CD4-positive, alpha-beta T cell treated with Interleukin-2 at 100 ng/mL for 4 hours (primary cell): ENCODE measurements at places on chromosomes 11 and 22.

- no peak for DNase-seq
Observed at GRCh38 chr11:58490827-58491226, 17.1 kb downstream of the OR5B21 start.

DNA sequence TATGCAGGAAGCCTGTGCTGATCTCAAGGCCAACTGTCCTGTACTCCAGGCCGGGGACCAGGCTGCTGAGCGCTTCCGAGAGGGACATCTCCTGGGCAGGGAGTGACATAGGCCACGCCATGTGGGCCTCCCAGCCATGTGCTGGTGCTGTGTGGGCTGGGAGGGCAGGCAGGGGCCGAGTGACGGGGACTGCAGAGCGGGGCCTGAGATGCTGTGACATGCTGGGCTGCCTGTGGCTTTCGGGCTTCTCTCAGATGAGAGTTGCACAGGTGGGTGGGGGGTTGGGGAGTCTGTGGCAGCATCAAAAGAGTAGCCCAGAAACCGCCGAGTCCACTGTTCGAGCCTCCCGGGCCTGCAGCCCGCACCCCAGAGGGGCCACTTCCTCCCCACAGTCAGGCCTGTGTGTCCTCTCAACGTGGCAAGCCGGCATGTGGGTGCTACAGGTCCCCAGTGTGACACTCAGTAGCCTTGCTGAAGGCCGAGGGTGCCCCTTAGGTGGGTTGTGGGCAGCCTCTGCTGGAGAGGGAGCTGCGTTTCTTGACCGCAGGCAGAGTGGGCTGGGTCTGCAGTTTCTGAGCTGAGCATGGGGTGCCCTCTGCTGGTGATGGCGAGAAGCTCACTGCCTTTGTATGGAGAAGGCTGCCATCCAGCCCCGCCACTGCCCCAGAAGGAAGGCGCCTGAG lies 101.2 kb downstream of the BCR start:
- DNase-seq, result peak; percentile 83

GRCh38 chr11:129703846-129704245 lies 111.8 kb upstream of the TMEM45B start:
- DNase-seq, result no peak

- DNase-seq, result no peak
Observed at GRCh38 chr11:6572215-6572614, 31.2 kb downstream of the RRP8 start.

GRCh38 chr22:36360011-36360410 lies 27.8 kb downstream of the MYH9 start:
- no peak for DNase-seq

DNA sequence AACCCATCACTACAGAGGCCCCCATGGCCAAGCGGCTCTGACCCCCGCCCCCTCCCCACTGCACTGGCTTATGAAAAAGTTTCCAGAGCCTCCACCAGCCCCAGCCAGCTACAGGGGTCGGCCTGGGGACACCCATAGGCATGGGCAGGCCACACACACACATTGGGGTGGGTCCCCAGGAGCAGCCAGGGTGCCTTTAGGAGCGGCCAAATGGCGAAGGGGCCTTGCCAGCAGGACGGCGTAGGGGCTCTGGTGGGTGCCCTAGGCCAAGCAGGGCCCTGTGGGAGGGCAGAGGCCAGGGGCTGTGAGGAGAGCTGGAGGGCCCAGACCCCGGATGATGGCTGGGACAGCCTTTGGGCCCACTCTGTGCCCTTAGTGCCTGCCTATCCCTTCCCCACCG lies 10.1 kb downstream of the TSSC4 start:
- no peak for DNase-seq

DNA sequence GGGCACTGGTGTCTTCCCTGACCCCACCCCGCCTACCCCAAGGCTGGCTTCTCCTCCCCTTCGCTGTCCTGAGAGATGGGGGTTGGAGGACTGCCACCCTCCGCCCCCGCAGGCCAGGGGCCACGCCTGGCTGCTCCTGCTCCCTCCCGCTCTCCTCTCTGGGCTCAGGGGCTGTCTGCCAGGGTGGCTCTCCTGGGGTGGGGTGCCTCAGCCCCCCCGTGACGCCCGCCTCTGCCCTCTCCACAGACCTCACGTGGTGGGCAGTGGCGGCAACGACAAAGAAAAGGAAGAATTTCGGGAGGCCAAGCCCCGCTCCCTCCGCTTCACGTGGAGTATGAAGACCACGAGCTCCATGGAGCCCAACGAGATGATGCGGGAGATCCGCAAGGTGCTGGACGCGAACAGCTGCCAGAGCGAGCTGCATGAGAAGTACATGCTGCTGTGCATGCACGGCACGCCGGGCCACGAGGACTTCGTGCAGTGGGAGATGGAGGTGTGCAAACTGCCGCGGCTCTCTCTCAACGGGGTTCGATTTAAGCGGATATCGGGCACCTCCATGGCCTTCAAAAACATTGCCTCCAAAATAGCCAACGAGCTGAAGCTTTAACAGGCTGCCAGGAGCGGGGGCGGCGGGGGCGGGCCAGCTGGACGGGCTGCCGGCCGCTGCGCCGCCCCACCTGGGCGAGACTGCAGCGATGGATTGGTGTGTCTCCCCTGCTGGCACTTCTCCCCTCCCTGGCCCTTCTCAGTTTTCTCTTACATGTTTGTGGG lies 8.1 kb downstream of the RCOR2 start:
- no peak for DNase-seq

DNA sequence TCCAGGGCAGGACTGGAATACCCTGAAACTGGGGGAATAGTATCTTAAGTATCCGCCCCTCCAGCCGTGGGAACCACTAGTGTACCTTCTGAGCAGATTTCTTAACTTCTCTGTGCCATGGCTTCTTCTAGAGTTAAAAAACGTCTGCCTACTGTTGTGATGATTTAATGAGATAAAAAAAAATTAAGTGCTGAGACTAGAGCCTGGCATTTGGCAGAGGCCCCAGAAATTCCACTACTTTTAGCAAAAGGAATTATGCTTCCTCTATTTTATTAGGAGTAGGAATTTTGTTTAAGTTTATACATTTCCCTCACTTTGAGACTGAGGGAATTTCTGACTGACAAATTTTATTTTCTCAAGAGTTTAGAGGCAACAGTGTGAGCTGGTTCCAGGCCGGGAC lies 371.2 kb upstream of the B3GAT1 start:
- DNase-seq, result no peak

DNA sequence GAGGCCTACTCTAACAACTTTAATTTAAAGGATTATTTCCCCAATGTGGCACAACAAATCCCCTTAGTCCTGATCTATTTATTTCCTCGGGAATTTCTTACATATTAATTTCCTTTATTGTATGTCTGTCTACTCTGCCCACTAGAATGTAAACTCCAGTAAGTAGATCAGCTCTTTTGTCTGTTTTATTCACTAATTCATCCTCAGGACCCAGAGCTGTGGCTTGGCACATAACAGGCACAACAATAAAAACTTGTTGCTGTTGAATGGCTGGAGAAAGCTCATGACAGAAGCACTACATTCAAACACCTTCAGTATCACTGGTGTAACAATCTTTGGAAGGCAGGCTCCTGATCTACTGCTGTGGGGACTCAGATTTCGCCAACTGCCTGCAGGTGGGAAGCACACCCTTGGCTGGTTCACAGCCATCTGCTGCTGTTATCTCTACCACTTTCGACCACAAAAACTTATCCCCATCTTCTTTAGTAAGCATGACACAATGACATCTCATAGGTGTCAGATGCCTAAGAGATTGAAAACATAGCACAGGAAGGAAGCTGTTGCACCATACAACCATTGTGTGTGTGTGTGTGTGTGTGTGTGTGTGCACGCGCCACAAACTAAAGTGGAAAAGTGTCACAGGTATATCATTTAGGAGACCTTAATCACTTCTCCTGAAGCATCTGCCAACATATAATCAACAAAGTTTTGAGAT lies 11.9 kb downstream of the HIRA start:
- peak; percentile 74 for DNase-seq

DNA sequence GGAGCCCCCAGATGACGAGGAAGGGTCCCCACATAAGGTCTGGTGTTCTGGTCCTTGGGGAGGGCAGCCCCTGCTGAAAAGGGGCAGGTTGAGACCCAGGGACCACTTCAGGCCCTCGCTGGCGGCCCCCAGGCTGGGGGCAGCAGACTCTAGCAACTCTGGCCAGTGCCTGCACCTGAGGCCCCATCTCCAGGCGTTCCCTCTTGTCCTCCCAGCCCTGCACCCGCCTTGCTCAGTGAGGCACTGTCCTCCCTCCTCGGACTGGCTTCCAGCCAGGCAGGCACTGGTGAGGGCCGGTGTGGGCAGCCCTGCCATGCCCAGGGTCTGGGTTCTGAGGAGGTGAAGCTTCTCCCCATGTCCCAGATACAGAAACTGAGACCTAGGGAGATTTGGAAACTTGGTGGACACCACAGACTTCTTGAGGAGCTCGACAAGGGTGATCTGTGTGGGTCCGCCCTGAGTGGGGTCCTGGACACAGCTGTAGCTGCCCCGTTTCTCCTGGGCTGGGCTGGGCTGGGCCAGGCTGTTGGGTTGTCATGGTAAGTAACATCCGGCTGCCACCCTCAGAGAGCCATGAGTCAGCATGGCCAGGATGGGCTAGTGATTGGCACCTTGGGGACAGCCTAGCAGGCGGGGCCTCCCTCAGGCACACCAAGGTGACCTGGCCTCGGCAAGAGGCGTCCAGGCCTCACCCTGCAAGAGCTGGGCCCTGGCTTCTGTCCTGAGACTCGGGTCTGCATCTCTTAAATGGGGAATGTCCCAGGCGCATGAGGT lies 11.1 kb upstream of the PHLDA2 start:
- DNase-seq, result peak; percentile 68

DNA sequence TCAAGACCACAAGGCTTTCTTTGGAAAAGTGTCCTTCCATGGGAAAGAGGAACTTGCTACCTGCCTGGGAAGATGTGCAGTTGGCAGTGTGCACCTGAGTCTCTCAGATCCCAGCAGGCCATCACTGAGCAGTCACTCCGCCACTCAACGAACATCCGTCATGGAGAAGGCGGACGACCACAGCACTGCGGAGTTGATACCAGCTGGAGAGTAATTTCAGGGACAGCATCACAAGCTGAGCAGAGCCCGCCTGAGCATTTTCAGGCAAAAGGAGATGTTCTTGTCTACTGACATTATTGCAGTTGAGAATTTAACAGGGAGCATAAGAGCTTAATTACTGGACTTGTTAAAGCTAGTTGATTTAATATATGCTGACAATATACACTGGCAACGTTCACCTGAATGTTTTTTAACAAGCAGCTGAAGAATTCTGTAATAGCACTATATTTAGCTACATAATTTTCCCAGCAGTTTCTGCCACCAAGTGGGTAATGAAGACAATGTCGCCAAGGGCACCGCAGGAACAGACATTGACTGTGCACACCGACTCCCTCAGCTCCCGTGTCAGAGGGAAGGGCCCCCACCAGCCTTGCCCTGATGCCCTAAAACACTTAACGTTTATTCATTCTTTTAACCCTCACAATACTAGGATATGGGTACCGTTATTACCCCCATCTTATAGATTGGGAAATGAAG lies 52.4 kb upstream of the ARFGAP3 start:
- no peak for DNase-seq

DNA sequence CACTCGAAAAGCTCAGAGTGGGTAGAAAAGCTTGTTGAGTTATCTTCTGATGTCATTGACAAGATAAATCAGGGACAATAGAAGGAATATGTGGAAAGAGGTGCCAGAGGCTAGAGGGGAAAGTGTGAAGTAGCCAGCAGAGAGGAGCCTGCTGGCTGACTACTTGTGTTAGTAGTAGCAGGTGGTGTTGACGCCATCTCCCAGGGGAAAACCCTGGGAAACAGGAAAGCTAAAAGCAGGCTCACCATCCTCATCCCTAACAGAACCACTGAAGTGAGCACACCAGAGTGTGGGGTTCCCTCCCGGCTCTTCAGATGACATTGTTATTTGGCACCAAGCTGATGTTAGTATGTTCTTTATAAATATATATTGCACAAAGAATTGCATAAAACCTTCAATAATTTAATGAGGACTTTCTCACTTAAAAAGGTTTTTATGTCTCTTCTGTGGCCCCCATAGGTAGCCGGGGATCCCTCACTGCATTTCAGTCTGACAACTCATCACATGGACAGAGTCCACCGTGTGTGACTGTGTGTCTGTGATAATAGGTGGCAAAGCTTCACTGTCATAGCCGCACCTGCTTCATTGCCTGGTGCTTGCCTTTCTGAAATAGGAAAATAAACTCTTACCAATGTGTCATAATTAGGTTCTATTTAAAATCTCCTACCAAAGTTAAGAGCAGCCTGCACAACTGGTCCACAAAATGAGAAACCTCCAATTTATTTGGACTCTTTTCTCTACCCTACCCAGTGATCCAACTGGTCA lies 63.2 kb upstream of the TOP3B start:
- DNase-seq, result no peak

DNA sequence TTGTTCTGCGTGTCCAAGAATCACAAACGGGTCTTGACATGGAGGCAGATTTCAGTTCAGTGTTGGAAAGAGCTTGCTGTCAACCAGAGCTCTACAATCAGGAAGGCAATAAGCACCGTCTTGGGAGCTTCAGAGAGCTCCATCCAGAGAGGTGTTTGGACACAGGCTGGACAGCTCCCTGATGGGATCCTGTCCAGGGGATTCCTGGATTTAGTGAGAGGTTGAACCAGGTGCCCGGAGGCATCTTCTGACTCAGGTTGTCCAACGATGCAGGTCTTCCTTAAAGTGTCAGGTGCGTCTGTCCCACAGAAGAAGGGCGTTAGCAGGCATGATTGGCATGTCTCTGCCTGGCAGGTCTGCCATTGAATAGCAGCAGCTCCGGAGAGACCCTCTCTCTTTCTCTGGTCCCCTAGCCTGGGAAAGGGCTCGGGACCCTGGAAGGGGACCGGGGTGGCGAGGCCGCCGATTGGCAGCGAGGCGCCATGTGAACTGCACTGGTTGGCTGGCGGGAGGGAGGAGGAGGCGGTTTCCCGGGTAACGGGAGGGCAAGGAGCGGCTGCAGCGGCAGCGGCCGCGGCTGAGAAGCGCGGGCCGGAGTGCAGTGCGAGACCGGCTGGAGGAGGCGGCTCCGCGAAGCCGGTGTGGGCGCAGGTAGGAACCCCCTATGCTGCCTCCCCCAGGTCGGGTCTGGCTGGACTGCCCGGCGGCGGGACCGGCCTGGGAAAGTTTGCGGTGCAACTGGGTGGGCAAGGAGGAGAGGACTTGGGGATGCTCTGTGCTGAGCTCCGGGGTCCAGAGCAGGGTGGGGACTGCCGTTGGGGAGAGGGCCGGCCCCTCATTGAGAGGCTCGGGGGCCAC lies 104.1 kb upstream of the E2F8 start:
- no peak for DNase-seq
